Muscle of arm (tissue), 14 donors: ENCODE measurements at places on chromosomes 5 and 9. TPM values are rescaled to one million over a fixed set of nuclear protein-coding genes. Genes with fewer than 3 reads are reported as not detected.

- DNase-seq = no peak
Observed at GRCh38 chr9:38119560-38120236, 50.7 kb upstream of the SHB start.

GRCh38 chr5:93705896-93706295 lies 35.5 kb downstream of the POU5F2 start:
- DNase-seq = no peak

DNA sequence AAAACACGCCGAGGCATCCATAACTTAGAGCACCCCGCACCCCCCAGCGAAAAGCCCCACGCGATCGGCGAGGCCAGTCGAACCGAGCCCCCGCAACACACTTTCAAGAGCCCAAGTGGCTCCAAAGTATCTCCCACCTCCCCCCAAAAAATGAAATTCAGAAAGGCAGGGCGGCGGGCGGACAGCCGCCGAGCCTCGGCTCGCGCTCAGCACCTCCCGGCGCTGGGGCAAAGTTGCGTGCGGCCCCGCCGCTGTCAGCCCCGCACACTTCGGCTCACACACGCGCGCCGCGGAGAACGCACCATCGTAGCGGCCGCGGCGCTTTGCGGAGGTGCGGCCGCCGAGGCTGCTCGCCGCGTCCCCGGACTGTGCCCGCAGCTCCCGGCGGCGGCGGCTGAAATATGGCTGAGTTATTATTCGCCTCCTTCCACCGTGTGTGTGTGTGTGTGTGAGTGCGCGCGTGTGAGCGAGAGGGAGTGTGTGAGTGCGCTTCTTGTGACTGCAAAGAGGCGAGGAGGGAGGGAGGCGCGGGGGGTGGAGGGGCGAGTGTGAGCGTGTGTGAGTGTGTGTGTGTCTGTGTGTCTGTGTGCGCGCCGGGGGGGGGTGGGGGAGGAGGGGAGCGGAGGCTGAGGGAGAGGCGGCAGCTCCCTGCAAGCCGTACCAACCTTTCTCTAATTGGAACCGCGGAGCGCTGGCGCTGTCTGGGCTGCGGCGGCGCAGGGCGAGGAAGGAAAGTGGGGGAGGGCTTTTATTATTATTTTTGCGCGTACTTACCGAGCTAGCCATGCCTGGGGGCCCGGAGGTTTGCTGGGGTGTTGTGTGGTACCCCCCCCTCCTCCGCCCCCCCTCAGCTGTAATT lies 599 bp downstream of the MLLT3 start:
- peak; percentile 74 for DNase-seq

- DNase-seq = no peak
Observed at GRCh38 chr9:38061326-38061977, 7.6 kb downstream of the SHB start.

- DNase-seq = no peak
Observed at GRCh38 chr9:37870081-37870798, 33.7 kb downstream of the SLC25A51 start.

- DNase-seq = peak; percentile 72
Observed at GRCh38 chr5:143713047-143714003, 98.6 kb upstream of the HMHB1 start.

DNA sequence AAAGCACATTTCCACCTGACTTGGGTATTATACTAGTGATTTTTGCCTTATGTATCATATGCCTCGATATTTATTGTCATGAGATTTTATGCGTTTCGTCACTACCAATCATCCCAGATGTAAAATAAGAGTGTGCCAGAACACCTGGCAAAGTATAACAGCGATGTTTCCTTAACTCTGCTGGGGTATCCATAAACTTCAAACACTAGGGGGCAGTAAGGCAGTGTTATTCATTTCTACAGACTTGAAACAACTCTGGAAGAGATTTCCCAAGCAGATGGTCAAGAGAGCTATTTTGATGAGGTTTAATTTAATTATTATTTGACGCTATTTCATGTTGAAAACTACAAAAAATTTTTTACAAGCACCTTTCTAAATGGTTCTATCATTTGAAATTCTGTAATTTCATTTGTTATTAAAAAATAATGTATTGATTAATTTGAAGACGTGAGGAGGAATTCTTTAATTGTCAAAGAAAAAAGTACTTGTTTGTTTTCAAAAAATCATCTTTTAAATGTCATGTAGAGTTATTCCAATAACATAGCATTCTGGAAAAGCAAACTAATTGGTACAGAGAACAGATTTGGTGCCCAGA lies 388.5 kb upstream of the CTNND2 start:
- DNase-seq = no peak

PCDHA9 gene
- not detected for polyA plus RNA-seq

DNA sequence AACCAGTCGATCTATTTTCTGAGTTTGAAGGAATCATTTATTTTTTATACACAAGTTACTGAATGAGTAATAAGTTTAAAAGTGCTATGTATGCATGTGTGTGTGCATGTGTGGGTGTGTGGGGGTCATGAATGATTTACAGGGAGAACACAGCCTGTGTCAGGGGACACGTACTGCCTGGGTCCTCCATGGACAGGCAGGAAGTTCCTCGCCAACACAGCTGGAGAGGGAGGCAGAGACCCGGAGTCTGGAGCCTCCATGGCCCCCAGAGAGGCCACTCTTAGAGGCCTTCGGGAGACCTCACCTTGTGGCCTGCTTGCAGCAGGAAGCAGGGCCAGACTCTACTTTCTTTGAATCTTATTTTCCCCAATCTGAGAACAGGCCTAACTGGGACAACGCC lies 144.7 kb downstream of the GABBR2 start:
- no peak for DNase-seq

GRCh38 chr5:83368319-83368718 lies 103.2 kb upstream of the VCAN start:
- no peak for DNase-seq

TPM2 gene
- 4,081 TPM for polyA plus RNA-seq
